ENCODE measurements at places on chromosomes 6 and 20. TPM values are rescaled to one million over a fixed set of nuclear protein-coding genes. Genes with fewer than 3 reads are reported as not detected.
A peak's percentile ranks its signal among the peaks of the same experiment; 100 is the strongest.

PSORS1C2 gene
- total RNA-seq = not detected

- H3K36me3 ChIP-seq = peaks cover 27% of the 10 kb centered on the region
- no peaks in the 10 kb centered on the region for H3K27me3 ChIP-seq
- peak within 1 kb of the TSS; percentile 88 for H3K4me3 ChIP-seq
- H3K27ac ChIP-seq = peak within 1 kb of the TSS; percentile 92
These were observed at the start of gene DPM1 for GRCh38 chr20:50957798-50958614. Gene DPM1, minus strand, starts transcription at chr20:50958532. Its CDS starts 9 bp downstream, at chr20:50958523.

GRCh38 chr6:45504947-45505346 lies 127.2 kb upstream of the SUPT3H start:
- no peaks in the 10 kb centered on the region for H3K36me3 ChIP-seq
- peak overlapping the region; percentile 50 for H3K27ac ChIP-seq
- H3K4me1 ChIP-seq = peaks cover 21% of the 10 kb centered on the region
- DNase-seq = peak; percentile 74

GRCh38 chr6:15213838-15214400 lies 31.9 kb upstream of the JARID2 start:
- no peaks in the 10 kb centered on the region for H3K27me3 ChIP-seq
- H3K36me3 ChIP-seq = no peaks in the 10 kb centered on the region
- no peak overlapping the region for H3K4me3 ChIP-seq

GRCh38 chr20:9412309-9412708 lies 102.1 kb upstream of the LAMP5 start:
- no peak overlapping the region for H3K27ac ChIP-seq
- H3K36me3 ChIP-seq = no peaks in the 10 kb centered on the region
- DNase-seq = no peak
- no peak overlapping the region for H3K4me3 ChIP-seq

- H3K4me1 ChIP-seq = no peaks in the 10 kb centered on the region
- H3K36me3 ChIP-seq = no peaks in the 10 kb centered on the region
These were observed 15.5 kb downstream of the PPIL6 start for GRCh38 chr6:109424946-109425345.

DNA sequence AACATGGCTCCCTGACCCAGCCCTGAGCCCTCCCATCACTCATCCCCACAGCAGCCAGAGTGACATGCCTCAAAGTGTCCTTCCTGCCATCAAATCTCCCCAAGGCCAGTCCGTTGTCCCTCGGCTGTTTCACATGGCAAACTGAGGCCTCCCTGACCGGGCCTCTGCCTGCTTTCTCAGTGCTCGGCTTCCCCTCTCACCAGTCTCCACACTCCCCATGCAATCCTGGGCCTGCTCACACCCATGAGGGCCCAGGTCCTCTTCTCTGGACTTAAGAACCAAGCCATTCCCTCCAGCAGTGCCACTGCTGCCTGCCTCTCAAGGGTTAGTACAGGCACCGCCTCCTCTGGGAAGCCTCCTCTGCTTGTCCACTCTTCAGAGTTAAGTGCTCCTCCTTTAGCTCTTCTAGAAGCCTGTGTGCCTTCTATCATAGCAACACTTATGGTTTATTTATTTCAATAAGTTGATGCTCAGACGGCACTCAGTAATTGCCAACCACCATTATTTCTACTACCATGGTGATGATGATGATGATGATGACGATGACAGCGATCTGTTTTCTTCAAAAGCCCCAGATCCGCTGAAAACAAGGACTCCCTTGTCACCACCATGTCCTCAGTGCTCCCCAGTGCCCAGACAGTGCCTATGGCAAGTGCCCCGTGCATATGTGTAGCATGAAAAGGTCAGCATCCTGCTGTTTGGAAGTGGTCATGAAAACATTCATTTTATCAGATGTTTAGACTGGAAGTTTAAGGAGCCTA lies 449.0 kb downstream of the CDH26 start:
- H3K27ac ChIP-seq = no peak overlapping the region
- no peaks in the 10 kb centered on the region for H3K27me3 ChIP-seq
- H3K4me1 ChIP-seq = no peaks in the 10 kb centered on the region
- no peak for DNase-seq

DNA sequence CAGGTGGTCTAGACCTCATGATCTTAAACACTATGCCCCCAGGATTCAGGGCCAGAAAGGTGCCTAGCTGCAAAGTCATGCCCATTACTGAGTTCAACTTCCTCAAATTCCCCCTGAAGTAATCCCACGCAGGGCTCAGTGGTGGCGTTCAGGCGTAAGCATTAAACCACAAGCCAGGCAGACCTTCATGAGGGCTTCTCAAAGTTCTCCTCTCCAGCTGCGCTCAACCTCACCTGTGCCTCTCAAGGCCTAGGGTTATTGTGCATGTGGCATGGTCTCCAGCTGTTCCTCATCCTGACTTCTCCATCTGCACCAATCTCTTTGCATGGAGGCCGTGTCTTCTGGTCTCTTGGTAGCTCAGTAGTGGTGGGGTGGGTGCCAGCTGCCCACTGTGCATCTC lies 113.6 kb downstream of the TSHZ2 start:
- no peak overlapping the region for H3K4me3 ChIP-seq
- no peak for DNase-seq
- H3K27me3 ChIP-seq = no peaks in the 10 kb centered on the region
- H3K27ac ChIP-seq = no peak overlapping the region

- peaks cover 5% of the 10 kb centered on the region for H3K36me3 ChIP-seq
- peak overlapping the region; percentile 61 for H3K27ac ChIP-seq
- no peak overlapping the region for H3K4me3 ChIP-seq
These were observed 106.2 kb downstream of the TULP4 start for GRCh38 chr6:158418501-158418900.

- no peaks in the 10 kb centered on the region for H3K27me3 ChIP-seq
- no peak overlapping the region for H3K4me3 ChIP-seq
- no peak for DNase-seq
- H3K4me1 ChIP-seq = peaks cover 19% of the 10 kb centered on the region
- no peaks in the 10 kb centered on the region for H3K36me3 ChIP-seq
These were observed 862.3 kb upstream of the FLRT3 start for GRCh38 chr20:15199698-15200097.

EFCAB8 gene
- total RNA-seq = not detected

Measured in GM23248 (cell line).